NCI-H2081 treated with DMSO at 0.1 percent for 48 hours (cell line): ENCODE measurements at places on chromosomes 3 and 15.

- no peak for DNase-seq
Observed at GRCh38 chr15:70215951-70216350, 118.2 kb upstream of the TLE3 start.

GRCh38 chr3:137084586-137084985 is 126.8 kb downstream of the IL20RB start:
- no peak for DNase-seq

DNA sequence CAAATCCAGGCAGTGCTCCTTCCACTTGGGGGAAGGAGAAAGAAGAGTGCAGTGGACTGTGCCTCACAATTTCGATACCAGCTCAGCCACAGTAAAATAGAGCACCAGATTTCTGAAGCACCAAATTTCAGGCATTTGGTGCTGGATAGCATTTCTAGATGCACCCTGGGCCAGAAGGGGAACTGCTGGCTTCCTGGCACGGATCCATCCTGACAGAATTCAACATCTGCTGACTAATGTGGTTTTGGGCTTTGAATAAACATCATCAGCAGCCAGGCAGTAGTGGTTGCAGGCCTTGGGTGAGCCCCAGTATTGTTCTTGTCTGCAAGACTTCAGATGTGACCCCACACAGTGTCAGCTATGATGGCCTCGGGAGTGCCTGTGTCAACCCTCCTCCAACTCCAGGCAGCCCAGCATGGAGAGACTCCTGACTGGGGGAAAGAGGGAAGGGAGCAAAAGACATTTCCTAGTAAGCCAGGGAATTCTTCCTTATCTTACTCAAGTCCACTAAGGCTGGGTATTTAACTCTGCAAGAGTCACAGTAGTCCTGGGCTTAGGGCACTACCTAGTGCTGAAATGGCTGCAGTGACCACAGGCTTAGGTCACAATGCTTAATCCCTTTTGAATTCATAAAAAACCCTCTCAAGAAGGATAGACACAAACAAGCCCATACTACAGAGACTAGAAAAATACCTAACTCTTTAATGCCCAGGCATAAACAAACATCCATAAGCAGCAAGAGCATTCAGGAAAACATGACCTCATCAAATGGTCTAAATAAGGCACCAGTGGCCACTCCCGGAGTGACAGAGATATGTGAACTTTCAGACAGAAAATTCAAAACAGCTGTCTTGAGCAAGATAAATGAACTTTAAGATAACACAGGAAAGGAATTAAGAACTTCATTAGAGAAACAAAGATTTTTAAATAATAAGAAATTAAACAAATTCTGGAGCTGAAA is 74.7 kb downstream of the SPATA16 start:
- no peak for DNase-seq

GRCh38 chr15:88072598-88073390 is 183.7 kb downstream of the NTRK3 start:
- no peak for DNase-seq

GRCh38 chr3:195582947-195583346 is 793 bp downstream of the APOD start:
- DNase-seq, result no peak

DNA sequence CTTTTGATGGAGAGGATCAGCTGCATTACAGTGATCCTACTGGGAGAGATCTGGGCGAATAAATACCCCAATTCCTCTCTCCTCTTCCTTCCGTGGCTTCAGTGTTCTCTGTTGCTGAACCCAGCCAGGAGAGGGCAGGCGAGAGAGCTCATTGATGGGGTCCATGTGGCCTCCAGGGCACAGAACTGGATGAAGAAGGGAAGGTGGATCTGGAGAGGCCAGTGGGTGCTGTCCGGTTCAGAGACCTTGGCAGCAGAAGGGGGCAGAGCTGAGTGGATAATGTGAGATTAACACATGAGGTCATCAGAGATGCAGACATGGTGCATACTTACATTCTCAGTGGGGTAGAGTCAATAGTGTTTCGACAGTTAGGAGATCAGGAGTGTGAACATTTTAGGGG is 193.6 kb downstream of the CLSTN2 start:
- no peak for DNase-seq

GRCh38 chr15:78073046-78073787 is 4.3 kb downstream of the TBC1D2B start:
- DNase-seq, result no peak

DNA sequence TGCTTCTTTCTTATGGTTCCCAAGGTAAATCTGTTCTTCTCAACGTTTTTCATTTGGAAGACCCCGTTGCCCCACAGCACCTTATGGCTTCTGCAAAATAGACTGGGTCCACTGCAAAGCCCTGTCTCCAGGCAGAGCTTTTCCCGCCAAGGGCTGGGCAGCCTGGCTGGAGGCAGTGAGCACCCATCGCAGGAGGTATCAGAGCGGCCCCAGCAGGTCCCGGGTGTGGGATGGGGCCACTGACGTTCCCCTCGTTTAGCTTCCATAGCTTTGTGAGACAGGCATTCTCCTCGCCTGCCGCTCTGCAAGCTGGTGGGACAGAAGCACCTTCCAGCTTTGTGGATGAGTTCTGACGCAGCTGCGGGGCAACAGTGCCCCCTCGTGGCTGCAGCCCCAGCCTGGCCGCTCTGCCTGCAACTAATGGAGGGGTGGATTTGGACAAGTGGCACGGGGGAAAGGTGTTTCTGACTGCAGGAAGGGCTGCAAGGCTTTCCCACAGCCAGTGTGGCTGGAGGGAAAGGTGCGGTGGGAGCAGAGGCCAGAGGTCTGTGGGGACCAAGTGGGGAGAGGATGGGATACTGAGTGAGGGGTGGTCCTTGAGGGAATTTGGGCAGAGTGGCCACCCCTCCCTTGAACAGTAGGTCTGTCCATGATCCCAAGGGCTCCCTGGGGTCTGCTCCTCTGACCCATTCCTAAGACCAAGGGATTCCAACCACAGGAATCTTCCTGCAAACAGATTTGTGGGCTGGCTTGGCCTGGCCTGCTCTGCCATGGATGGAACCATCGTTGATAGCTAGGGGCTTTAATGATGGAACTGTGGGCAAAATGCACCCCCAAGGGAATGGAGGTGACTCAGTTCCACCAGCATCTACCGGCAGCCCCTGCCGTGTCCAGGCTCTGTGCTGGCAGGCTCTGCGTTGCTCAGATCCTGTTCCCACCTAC is 99.4 kb downstream of the FBLN2 start:
- no peak for DNase-seq

DNA sequence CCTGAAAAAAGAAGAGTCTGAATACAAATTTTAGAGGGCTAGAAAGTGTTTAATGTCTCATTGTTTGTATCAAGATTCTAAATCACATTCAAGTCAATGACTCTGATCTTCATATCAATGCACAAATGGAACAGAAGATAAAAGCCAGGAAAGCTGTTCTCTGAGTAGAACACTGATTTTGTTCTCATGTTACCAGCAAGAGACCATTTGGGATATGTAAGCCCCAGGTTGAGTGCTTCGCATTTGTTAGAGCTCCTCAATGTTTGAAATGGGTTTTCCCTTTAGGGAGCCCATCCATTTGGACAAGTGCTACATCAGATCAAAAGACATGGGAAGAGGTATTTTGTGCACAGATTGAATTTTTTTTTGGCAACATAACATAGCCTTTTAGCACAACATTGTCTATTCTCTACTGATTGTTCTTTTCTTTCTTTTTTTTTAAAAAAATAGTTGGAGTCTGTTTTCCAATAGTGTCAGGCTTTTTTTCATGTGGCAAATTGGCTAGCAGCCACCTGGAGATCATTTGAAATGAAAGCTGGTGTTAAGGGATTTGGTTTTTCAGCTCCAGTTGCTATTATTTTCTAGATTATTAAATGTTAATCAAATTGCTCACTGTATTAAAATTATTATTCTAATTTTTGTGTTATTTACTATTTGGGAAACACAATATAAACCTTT is 74.5 kb upstream of the ZPLD1 start:
- no peak for DNase-seq

- DNase-seq, result no peak
Observed at GRCh38 chr15:74913041-74913440, 6.4 kb upstream of the FAM219B start.

DNA sequence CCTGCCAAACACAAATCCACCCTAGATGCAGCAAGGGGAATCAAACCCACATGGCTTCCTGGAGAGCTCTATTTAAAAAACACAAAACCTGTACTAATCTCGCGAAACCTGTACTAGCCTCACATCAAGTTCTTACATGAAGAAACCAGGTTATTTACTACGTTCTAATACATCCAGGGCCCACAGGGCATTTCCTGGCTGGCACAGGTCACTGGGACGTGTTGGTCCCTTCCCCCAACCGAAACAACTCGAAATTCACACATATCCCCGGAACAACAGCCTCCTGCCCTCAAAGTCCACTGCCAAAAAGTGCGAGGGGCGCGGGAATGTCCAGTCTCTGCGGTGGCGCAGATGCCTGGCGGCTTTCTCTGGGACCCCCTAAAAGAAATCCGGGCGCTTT is 955 bp downstream of the CDCP1 start:
- DNase-seq, result no peak
